Osteoblast (primary cell): ENCODE measurements at places on chromosomes 5 and 9. TPM values are rescaled to one million over a fixed set of nuclear protein-coding genes. Genes with fewer than 3 reads are reported as not detected.
A peak's percentile ranks its signal among the peaks of the same experiment; 100 is the strongest.

CDC20B gene
- not detected in 2 replicates for total RNA-seq

COL15A1 gene
- 8.0 and 29.3 TPM in 2 replicates for total RNA-seq

DNAJC18 gene
- total RNA-seq, result 12.4 and 16.3 TPM in 2 replicates

BDP1 gene
- 20.0 and 20.3 TPM in 2 replicates for total RNA-seq

BNIP1 gene
- total RNA-seq, result 14.4 and 14.5 TPM in 2 replicates

MEIKIN gene
- total RNA-seq, result not detected in 2 replicates

CACFD1 gene
- total RNA-seq, result 8.0 and 9.0 TPM in 2 replicates

SLCO6A1 gene
- total RNA-seq, result not detected in 2 replicates

CAMK4 gene
- 0.29 and 0.72 TPM in 2 replicates for total RNA-seq

RAB3C gene
- not detected in 2 replicates for total RNA-seq

CDC25C gene
- total RNA-seq, result 1.8 TPM in 2 replicates

DNA sequence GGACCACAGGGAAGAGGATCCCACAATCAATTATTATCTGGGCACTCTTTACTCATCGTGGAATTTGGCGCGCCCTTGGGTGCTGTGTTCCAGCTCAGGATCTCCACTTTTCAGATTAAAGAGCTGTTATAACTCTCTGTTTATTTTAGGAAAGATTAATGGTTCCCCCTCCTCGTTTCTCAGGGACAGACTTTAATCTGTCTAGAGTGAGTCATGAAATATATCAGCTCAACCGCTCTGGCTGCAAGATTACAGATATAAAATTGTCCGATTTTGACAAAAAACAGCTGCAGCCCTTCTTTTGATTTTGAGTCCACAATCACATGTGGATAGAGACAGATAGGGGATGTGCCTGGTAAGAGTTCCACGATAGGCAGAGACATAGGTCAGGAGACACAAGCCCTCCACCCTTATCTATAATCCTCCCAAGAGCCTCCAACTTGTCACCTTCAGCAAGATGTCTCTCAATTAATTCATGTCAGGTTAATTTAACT lies 77.6 kb upstream of the ANKRD55 start:
- peaks cover 9% of the 10 kb centered on the region for H3K27me3 ChIP-seq
- DNase-seq, result peak; percentile 50
- no peak overlapping the region for H3K4me3 ChIP-seq
- H3K4me1 ChIP-seq, result no peaks in the 10 kb centered on the region
- H3K27ac ChIP-seq, result no peak overlapping the region

DNA sequence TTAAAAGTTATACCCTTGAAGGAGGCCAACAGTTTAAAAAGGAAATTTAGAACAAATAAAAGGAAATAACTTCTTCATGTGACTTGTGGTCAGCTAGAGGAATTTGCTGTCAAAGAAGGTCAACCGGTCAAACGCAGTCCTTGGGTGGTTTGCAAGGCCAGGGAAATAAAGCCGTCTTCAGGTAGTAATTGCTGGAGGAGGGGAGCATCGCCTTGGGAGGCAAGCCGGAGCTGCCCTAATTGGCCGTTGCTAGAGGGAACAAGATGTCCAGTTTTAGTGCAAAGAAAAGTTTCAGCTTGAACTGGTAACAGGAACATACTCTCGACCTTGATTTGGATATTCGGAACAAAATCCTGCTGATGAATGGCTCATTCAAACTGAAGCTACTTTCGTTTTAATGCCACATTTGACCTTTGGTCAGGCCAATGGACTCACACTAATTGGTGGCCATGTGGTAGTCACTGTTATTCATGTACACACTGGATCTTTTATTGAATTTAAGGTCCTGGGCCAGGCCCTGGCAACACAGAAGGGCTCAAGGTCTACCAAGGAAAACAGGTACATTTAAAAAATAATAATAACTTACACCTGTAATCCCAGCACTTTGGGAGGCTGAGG lies 47.0 kb upstream of the MYO10 start:
- no peaks in the 10 kb centered on the region for H3K27me3 ChIP-seq
- H3K4me3 ChIP-seq, result peak overlapping the region; percentile 9
- no peaks in the 10 kb centered on the region for H3K36me3 ChIP-seq
- no peak for DNase-seq
- H3K27ac ChIP-seq, result no peak overlapping the region

DNA sequence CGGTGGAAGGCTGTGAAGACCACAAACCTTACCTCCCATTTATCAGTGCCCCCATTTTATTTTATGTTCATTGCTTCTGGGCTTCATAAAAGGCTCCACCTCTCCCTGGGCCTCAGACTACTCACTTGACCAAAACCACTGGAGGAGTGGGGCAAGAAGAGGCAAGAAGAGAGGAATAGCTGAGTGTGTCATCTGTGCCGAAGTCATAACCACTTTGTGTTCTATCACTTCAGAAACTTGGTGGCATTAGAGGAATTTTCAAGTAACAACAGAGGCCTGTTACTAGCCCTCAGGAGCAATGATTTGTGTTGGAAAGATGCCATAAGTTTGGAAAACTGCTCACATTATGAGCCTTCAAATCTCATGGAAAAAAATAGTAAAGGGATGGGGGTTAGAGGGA lies 88.7 kb upstream of the PIK3R1 start:
- no peak for DNase-seq
- no peak overlapping the region for H3K27ac ChIP-seq
- no peak overlapping the region for H3K4me3 ChIP-seq
- no peaks in the 10 kb centered on the region for H3K27me3 ChIP-seq
- no peaks in the 10 kb centered on the region for H3K36me3 ChIP-seq

- H3K27ac ChIP-seq, result no peak overlapping the region
- H3K4me3 ChIP-seq, result no peak overlapping the region
- peak; percentile 59 for DNase-seq
- H3K4me1 ChIP-seq, result no peaks in the 10 kb centered on the region
- no peaks in the 10 kb centered on the region for H3K36me3 ChIP-seq
Measured at GRCh38 chr5:110865400-110866094, 126.7 kb downstream of the SLC25A46 start.

DNA sequence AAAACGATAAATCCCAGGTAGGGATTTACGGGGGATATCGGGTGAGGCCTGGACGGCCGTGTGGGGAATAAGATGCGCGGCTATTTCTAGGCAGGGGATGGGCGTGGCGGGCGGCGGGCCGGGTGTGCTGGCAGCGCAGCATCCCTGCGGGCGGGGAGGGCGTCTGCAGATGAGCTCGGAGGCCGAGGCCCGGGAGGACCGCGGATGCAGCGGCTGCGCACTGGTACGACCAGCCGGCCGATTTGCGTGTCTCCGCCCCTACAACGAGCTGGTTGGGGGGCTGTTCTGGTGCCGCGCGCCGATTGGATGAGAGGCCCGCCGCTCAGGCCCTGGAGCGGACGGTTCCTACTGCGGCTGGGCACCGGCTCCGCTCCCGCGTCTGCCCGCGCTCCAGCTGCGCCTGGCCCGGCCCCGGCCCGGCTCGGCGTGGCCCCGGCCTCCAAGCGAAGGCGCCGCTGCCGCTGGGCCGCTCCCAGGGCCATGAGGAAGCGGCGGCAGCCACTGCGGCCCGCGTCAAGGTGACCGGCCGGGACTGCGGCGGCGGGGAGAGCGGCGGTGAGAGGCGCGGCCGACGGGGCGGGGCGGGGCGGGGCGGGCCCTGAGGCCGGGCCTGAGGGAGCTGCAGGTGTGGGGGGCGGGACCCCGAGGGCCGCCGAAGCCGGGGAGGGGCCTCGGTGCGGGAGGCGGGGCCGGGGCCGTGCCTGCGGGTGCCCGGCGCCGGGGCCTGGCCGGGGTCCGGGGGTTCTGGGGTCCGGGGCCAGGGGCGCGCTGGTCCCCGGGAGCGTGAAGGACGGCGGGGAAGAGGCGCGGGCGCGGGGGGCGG lies at the start of gene RALGPS1:
Gene RALGPS1 (plus strand): TSS at position 325 of the 823 bp plus-strand sequence. CDS start 47,508 bp downstream, outside the sequence.
- H3K4me3 ChIP-seq, result peak within 1 kb of the TSS; percentile 67
- H3K36me3 ChIP-seq, result no peaks in the 10 kb centered on the region
- no peak within 1 kb of the TSS for H3K27ac ChIP-seq
- peak; percentile 100 for DNase-seq
- H3K27me3 ChIP-seq, result peaks cover 9% of the 10 kb centered on the region

GRCh38 chr5:15354021-15354420 lies 146.0 kb upstream of the FBXL7 start:
- H3K4me3 ChIP-seq, result no peak overlapping the region
- DNase-seq, result no peak
- no peaks in the 10 kb centered on the region for H3K36me3 ChIP-seq
- H3K27me3 ChIP-seq, result no peaks in the 10 kb centered on the region

GRCh38 chr9:79889369-79889768 lies 317.6 kb downstream of the TLE4 start:
- no peak overlapping the region for H3K27ac ChIP-seq
- no peak overlapping the region for H3K4me3 ChIP-seq
- H3K36me3 ChIP-seq, result no peaks in the 10 kb centered on the region
- peaks cover 4% of the 10 kb centered on the region for H3K27me3 ChIP-seq

DNA sequence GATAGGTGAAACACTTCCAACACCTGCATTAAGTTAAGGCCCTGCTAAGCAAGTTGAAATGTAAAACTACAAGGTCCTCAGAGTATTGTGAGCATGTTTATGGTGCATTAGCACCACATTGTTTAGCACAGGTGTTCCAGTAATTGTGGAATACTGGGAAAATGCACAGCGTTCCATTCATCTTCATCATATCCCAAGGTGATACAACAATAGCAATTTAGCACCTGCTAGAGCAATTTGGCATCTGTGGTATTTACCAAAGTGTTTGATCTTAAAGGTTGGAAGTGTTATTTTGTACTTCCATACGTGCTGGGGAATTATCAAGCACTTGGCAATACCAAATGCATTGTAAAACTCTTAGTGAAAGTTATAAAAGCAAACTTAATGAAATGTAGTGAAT lies 266.8 kb downstream of the CYLC2 start:
- no peak overlapping the region for H3K27ac ChIP-seq
- no peaks in the 10 kb centered on the region for H3K4me1 ChIP-seq
- no peaks in the 10 kb centered on the region for H3K27me3 ChIP-seq
- no peak for DNase-seq

GRCh38 chr5:2917093-2917492 lies 165.6 kb upstream of the IRX2 start:
- peak; percentile 48 for DNase-seq
- H3K4me1 ChIP-seq, result no peaks in the 10 kb centered on the region

- peaks cover 5% of the 10 kb centered on the region for H3K27me3 ChIP-seq
- no peak overlapping the region for H3K4me3 ChIP-seq
- no peaks in the 10 kb centered on the region for H3K36me3 ChIP-seq
- H3K4me1 ChIP-seq, result peaks cover under 1% of the 10 kb centered on the region
- no peak for DNase-seq
- no peak overlapping the region for H3K27ac ChIP-seq
Measured at GRCh38 chr9:3205421-3206095, 320.2 kb downstream of the RFX3 start.

DNA sequence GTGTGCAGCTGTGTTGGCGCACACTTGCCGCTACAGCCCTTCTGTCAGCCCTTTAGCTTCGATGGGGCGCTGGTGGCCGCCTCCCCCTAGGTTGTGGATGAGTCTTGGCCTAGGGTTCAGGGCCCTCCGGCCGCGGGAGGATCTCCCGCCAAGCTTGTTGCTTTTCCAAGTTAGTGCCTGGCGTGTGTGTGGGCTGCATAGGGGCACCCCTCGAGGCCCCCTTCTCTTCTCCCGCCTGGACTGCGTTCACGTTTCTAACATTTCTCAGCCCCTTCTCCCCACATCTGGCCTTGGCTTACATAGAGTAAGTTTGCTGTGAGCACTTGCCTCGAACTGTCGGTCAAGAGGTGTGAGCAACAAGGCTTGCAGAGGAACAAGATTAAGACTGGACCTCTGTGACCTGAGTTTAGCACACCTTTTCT lies 413 bp upstream of the OXCT1 start:
- DNase-seq, result peak; percentile 1
- no peaks in the 10 kb centered on the region for H3K36me3 ChIP-seq
- H3K27ac ChIP-seq, result peak overlapping the region; percentile 82
- peaks cover 18% of the 10 kb centered on the region for H3K4me1 ChIP-seq
- H3K27me3 ChIP-seq, result no peaks in the 10 kb centered on the region

GRCh38 chr9:34989946-34990635 lies 546 bp downstream of the DNAJB5 start:
- H3K36me3 ChIP-seq, result no peaks in the 10 kb centered on the region
- H3K27me3 ChIP-seq, result no peaks in the 10 kb centered on the region
- H3K27ac ChIP-seq, result peak overlapping the region; percentile 83
- peak overlapping the region; percentile 90 for H3K4me3 ChIP-seq
- H3K4me1 ChIP-seq, result peaks cover 54% of the 10 kb centered on the region
- peak; percentile 72 for DNase-seq

- no peak overlapping the region for H3K4me3 ChIP-seq
- DNase-seq, result no peak
- H3K27ac ChIP-seq, result no peak overlapping the region
- peaks cover 32% of the 10 kb centered on the region for H3K27me3 ChIP-seq
Measured at GRCh38 chr9:3181049-3181953, 337.4 kb upstream of the PUM3 start.

DNA sequence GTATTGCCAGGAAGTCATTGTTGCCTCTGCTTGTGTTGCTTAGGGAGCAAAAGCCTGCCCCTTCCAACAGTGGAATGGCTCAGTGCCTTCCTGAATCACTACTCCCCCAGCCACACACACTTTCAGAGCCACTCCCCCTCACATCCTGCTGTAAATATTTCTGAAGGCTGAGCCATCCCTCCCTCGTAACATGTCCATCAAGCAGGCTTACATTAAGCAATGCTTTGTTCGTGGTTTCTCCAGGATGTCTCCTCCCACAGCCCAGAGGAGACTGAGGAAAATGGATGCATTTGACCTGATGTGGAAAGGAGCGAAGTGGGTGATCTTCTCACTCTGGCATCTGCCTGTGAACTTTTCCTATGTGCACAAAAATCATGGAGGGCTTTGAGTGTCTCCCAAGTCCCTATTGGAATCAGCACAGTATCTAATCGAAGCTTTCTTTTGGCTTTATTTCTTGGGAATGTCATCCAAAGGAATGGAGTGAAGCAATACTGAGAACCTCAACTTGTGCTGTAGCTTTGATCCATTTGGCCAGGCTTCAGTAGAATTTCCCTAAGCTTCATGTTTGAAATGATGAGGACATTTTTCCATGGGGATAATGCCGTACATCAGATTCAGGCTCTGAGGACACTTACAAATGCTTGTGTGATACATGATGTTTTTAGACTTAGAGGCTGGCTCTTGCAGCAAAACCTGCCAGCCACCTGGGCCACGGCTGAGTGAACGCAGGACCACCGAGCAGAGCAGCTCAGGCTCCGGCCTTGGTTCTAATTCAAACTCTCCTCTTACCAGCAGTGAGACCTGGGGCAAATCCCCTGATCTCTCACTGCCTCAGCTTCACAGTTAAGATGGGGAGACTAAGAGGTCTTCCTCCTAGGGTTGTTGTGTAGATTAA lies 389.1 kb downstream of the ENC1 start:
- H3K4me1 ChIP-seq, result peaks cover 16% of the 10 kb centered on the region
- peak; percentile 94 for DNase-seq
- no peaks in the 10 kb centered on the region for H3K27me3 ChIP-seq

GRCh38 chr5:39208471-39208870 lies 10.9 kb downstream of the FYB1 start:
- DNase-seq, result no peak
- no peak overlapping the region for H3K27ac ChIP-seq
- H3K4me1 ChIP-seq, result no peaks in the 10 kb centered on the region
